ENCODE measurements at places on chromosomes 3 and 15.

- no peak for DNase-seq
These were observed 364.6 kb upstream of the TBL1XR1 start for GRCh38 chr3:177561769-177562392.

DNA sequence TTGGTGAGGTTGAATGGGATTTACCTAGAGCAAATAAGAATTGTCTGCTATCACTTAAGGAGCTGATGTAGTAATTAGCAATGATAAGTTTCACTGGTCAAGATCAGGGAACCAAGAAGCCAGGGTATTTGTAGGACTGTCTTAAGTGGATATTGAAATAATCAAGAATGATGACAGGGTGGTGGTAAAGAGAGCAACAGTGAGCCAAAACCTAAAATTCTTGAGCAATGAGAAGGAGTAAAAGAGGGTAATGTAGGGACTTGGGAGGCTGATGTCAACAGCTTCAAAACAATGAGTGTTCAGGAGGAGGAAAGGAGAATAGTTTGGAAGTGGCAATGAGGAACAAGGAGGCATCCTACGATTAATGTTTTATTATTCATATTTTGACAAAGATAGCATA, 31.5 kb upstream of the SLC2A2 start:
- DNase-seq, result no peak

DNA sequence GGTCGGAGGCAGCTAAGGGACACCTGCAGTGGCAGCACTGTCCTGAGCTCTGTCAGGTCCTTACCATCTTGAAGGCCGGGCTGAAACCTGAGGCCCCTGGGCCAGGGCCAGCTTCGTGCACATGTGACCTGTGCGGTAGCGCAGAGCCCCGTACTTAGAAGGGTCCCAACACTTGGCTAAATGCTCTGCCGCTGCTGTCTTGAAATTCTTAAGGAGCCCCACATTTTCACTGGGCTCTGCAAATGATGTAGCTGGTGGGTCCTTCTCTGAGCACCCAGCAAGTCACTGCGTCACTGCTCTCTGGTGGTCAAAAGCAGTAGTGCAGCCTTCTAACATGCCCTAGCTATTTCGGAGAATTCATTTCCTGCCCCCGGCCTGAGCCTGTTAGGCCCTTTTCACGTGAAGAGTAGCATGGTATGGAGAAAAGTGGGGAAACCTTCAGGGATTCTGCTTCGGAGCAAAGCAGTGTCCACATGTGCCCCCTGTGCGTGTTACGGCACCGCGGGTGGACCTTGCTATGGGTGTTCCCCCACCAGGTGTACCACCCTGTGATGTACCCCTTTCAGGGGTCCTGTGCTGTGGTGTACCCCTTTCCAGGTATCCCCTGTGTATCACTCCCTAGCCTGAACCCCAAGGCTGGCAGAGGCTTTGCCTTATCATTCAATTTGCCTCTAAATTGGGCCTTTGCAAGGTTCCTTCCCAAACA, 79.7 kb downstream of the TMEM266 start:
- DNase-seq, result peak; percentile 36

DNA sequence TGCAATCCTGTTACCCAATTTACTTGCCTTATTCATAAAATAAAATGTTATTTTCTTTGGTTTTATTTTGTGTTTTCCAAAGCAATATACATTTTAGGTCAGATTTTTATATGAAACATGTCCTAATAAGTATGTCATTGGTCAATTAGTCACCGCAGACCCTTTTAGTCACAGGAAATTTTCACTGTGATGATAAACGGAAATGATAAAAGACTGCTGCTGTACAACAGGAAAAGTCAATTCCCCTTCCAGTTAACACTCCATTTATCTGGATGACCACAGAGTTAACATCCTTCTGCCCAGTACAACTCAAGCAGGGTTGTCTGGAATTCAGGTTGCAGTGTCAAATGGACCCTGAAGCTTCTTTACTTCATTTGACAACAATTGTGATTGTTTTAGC, 175.2 kb downstream of the LSAMP start:
- no peak for DNase-seq

DNA sequence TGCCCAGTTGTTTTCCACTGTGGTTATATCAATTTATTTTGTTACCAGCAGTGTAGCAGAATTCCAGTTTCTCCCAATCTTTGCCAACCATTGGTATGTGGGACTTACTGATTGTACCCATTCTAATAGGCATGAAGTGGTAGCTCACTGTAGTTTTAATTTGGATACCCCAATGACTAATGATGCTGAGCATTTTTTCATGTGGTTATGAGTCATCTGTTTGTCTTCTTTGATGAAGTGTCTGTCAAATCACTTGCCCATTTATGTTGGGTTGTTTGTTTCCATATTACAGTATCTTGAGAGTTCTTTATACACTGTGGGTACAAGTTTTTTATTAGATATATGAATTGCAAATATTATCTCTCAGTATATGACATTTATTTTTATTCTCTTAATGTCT, 644.3 kb downstream of the NR2F2 start:
- no peak for DNase-seq

- DNase-seq, result no peak
These were observed 9.0 kb downstream of the TOP2B start for GRCh38 chr3:25655659-25656058.

GRCh38 chr3:128648940-128649663, 1.5 kb downstream of the RPN1 start:
- no peak for DNase-seq

DNA sequence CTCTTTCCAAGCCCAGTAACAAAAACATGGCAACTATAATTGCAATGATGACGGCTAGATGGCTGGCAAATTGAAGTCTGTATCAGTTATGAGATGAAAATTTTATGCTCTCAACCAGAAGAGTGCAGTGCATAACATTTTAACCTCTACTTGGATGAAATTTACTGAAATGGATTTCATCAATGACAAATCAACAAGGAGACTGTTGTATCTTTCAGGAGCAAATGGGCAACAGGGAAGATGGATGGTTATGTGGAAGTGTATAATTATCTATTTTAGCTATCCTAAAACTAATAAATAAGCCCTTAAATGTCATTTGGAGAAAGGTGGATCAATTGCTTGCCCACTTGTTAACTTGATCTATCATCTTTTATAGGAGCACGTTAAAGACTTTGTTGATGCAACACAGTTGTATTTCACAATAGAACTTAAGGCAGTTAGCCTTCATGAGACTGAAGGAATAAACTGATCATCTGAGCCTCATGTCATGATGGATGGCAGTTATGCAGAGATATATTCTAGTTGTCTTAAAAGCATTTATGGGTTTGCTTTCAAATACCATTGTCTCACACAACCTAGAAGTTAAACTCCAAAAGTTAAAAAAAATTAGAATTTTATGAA, 315.1 kb upstream of the TBC1D5 start:
- no peak for DNase-seq

DNA sequence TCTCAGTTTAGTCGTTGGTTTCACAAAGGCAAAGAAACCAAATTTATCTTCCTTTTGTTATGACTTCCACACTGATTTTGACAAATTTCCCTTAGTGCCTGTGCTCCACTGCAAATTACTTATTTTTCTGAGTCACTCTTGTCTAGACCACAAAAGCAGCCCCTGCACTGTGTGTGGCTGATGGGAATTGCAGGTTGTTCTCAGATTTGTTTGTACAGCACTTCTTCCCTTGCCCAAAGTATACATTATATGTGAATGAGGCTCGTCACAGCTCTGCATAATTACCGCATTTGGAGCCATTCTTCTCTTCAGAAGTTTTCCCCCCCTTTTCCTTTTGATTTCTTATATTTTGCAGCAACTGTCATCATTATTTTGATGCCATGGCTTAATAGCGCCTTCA, 354.2 kb upstream of the IL12A start:
- DNase-seq, result no peak

DNA sequence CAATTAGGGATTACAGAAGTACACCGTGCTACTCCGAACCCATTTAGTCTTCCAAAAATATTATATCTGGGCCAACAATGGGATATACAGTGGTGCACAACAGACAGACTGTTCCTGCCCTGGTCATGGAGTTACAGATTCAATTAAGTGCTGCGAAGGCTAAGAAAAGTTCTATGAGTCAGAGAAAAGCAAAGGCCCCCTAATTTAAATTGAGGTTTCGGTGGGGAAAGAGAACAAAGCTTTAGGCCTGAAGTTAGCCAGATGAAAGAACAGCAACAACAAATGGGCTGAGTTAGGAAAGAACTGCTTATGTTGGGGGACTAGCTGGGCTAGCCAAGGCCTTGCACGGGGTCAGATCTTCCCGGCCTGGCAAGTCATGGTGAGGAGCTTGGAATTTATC, 131.8 kb downstream of the MDFIC2 start:
- DNase-seq, result no peak

DNA sequence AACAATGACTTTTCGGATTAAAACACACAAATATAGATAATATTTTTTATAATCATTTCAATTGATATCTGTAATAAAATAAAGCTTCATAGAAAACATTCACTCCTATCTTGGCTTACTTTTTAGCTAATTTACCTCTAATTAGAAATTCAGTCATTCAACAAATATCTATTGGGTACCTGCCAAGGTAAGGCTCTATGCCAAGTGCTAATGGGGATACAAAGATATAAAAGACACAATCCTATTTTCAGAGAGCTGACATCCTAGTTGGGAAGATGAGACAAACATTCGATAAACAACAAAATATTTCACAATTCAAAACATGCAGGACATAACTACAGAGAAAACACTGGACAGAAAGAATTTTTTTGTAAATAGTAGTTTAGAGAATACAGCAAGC, 63.3 kb downstream of the ULK4 start:
- no peak for DNase-seq

GRCh38 chr15:76298986-76299385, 12.3 kb downstream of the ETFA start:
- DNase-seq, result no peak

DNA sequence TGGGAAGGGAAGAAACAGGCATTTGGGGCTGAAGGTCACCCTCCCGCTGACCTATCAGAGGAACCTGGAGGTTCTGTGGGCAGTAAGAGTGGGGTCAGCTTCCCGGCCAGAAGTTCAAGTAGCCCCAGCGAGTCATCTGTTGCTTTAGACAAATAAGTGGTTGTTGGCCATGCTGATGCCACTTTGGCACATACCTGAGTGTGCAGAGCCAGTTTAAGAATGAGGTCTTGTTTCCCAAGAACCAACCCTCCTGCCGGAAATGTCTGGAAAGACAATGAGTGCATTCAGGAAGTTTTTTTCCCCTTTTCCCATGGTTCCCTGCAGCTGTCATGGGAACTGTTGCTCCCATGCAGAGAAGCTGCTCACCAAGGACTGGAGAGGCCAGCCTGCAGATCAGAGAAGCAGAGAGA, 166.7 kb downstream of the ZNF621 start:
- DNase-seq, result no peak

DNA sequence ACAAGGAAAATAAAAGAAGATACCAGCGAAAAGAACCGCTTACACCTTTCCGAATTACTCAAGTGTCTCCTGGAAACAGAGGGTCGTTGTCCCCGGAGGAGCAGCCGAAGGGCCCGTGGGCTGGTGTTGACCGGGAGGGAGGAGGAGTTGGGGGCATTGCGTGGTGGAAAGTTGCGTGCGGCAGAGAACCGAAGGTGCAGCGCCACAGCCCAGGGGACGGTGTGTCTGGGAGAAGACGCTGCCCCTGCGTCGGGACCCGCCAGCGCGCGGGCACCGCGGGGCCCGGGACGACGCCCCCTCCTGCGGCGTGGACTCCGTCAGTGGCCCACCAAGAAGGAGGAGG, 325 bp downstream of the ALCAM start:
- DNase-seq, result peak; percentile 33
